Anterior cingulate cortex (tissue), 58 donors: ENCODE measurements at places on chromosomes 2 and 18.

DNA sequence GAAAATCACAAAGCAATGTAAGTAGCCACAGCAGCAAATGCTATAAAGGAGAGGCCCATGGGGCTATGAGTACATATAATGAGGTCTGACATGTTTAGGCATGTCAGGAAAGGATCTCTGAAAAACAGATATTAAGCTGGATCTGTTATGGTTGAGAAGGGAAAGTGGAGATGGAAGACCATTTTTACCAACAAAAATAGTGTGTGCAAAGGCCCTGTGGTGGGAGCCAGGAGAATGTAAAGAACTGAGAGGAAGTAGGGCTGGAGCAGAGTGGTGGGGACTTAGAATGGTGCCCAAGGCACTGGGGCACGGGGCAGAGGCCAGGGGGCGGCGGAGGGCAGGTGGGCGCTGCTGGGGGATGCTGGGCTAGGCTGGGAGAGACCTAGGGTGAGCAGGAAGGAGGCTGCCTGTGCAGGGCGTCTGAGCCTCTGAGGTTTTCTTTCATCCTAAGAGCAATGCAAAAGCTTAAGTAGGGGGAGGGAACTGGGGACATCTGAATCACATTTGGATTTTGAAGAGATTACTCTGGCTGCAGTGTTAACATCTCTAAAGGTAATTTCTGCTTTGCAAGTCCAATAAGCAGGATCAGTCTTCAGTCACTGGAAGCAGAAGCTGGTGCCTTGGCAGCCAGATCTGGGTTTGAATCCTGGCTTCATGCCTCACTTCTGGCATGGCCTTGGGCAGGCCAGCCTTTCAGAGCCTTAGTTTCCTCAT is 4.9 kb upstream of the AGFG1 start:
- no peak for DNase-seq

GRCh38 chr18:49169037-49169521 is 218.3 kb upstream of the SMAD7 start:
- DNase-seq: no peak

DNA sequence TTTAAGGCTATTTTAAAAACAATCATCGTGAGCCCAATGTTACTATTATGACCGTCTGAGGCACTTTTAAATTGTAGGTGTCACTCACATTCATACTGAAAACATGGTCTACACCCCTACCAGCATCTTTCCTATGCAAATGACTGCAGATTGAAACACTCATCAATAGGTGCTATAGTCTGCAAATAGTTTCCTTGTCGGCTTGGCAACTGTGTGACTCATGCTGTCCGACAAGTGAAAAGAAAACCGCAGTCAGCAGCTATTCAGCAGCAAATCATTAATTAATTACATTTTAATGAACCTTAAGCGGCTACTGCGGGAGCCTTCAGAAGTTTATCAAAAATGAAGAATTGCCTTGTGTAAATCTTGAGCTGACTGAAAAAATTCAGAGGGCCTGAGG is 134.4 kb downstream of the FIGN start:
- no peak for DNase-seq

DNA sequence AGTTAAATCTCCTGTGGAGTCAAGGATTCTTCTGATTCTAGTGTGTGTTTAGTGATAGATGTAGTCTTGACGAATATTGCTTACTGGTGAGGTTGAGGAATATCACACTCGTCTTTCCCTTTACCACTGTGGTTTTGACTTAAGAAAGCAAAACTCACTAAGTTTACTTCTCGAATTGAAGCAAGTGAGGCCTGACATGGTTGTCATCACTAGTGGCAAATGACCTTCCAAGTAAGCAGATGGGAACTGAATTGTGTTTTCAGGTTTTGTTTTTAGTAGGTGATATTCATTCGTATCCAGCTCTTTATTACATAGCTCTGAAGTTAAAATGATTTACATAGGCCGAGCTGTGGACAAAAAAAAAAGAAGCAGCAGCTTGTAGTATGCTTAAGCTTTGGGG is 20.6 kb upstream of the DSG4 start:
- no peak for DNase-seq

GRCh38 chr2:1011006-1011405 is 60.4 kb downstream of the SNTG2 start:
- DNase-seq: no peak

DNA sequence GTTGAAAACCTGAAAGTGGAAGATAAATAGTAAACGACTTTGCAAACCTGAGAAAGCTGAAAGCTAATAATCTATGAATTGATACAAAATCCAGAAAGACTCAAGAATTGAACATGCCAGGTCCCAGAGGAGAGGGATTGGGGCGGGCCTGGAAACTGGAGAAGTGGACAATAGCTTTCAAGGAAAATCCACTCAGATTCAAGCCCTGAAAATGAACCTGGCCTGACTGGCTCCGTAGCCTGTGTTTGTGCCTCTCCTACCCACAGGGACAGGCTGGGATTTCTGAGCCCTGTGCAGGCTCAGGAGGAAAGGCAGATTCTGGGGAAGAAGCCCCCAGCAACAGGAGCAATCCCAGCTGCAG is 274.8 kb upstream of the HS6ST1 start:
- no peak for DNase-seq

DNA sequence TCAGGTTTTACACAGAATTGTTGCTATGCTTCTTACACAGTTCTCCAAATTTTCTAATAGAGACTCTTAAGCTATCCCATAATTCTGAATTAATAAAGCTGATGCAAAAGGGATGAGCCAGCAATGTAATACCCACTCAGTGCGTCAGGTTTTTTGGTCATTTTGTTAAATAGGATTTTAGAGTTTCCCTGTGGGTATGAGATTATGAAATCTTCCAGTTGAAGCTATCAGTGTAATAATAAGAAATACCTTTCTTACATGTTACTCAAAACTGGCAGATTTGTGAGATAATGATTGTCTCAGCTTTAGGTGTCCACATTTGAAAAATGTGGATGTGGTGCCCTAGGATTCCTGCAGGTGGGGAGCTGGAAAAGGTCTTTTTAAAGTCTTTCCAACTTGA is 44.5 kb downstream of the SOCS6 start:
- DNase-seq: no peak

- no peak for DNase-seq
These were observed 1579.0 kb upstream of the NXPH2 start for GRCh38 chr2:140359056-140359771.

GRCh38 chr18:70464343-70465114 is 175.7 kb downstream of the SOCS6 start:
- DNase-seq: peak; percentile 39

DNA sequence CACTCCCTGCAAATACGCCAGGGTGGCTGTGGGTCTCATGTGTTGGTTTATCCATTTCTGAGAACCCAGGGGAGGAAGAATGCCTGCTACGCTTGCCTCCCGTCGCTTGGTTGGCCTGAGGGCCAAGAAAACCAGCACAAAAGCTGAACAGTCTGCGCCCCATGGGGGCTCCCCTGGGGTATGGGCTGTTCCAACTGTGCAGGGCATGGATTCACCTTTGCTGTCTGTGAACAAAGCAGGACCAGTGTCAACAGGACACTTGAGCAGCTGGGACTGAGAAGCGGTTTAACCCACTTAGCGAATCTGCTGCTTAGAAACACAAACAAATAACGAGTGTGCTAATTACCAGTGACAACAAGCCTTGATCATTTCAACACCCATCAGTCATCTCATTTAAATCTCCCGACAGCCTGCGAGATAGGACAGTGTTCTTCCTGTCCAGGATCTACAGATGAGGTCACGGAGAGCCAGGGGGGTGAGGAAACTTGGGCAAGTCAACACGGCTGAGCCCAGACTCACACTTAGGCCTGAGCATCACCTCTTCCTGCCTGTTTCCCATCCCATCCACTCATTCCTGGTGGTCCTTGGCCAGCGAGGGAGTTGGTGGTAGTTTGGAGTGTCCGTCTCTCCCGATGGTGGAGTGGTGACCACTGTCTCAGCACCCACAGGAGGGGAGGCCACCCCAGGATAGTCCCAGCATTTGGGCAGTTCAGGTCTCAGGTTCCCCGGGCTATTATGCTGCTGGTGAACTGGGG is 111.6 kb upstream of the HAAO start:
- DNase-seq: no peak

DNA sequence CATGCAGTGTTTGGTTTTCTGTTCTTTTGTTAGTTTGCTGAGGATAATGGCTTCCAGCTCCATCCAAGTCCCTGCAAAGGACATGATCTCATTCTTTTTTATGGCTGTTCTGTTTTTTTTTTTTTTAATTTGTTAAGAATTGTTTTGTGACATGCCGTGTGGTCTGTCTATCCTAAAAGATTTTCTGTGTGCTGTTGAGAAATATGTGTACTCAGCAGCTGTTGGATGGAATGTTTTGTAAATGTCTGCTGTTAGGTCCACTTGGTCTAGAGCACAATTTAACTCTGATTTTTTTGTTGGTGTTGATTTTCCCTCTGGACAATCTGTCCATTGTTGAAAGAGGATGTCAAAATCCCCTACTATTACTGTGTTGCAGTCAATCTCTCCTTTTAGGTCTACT is 80.4 kb upstream of the WDR75 start:
- DNase-seq: no peak

- no peak for DNase-seq
These were observed 217.6 kb upstream of the FIGN start for GRCh38 chr2:163953390-163953907.

DNA sequence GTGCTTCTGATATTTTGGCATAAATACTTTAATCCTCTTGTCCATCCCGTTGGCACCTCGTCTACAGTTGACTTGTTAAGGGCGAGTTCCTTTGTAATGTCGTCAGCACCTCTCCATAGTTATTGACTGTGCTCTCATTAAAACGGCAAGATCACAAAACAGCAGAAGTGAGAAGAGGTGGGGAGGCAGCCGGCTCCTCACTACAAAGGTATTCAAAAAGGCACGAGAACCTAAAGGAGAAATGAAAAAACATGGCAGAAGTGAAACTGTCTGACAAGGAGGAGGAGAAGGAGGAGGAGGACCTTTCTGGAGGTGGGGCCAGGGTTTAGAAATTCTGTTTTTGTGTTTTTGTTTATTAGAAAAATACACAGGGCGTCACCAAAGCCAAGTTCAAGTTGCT is 235.6 kb downstream of the BCL11A start:
- DNase-seq: no peak

DNA sequence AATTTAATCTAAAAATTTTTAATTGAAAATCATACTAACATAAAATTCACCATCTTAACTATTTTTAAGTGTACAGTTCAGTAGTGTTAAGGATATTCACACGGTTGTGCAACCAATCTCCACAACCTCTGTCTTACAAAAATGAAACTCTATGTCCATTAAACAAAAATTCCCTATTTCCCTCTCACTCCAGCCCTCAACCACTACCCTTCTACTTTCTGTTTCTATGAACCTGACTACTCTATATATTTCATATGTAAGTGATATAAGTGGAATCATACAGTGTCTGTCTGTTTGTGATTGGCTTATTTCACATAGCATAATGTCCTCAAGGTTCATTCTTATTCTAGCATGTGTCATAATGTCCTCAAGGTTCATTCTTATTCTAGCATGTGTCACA is 34.3 kb upstream of the OSBPL6 start:
- DNase-seq: no peak

- DNase-seq: no peak
These were observed 73.2 kb upstream of the NETO1 start for GRCh38 chr18:72940986-72941385.

DNA sequence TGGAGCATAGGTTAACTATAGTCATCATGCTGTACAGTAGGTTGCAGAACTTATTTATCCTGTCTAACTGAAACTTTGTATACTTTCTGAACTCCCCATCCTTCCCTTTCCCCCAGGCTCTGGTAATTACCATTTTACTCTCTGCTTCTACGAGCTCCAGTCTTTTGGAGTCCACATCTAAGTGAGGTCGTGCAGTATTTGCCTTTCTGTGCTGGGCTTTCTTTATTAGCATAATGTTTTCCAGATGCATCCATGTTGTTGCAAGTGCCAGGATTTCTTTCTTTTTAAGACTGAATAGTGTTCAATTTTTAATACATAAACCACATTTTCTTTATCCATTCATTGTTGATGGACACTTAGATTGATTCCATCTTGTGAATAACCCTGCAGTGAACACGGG is 464.1 kb downstream of the TGIF1 start:
- DNase-seq: no peak

DNA sequence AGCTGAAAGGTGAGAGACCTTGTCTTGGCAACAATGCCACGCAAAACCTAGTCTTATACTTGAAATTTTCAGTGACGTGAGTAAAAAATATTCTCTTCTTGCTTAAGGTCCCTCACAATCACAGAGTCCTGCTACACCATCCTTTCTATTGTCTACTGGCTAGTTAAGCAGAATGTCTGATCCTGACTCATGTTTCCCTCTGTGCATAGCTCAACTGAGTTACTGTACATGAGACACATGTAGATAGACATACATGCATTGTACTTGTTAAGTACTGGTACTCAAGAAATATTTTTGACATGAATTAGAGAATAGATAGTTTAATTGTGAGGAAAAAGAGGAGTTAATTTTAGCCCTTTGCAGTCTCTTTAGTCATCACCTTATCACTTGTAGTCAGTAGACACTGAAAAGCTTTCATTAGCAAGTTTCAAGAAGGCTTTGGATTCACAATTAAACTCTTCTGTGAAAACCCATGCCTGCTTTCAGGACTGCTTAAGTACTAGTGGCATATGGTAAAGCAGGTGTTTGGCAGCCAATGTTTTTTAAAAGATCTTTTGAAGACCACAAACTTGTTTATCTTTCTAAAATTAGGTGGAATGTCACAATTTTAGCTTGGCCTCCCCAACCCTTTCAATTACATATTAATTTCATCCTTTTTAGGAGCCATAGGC is 158.7 kb upstream of the CCDC150 start:
- no peak for DNase-seq

DNA sequence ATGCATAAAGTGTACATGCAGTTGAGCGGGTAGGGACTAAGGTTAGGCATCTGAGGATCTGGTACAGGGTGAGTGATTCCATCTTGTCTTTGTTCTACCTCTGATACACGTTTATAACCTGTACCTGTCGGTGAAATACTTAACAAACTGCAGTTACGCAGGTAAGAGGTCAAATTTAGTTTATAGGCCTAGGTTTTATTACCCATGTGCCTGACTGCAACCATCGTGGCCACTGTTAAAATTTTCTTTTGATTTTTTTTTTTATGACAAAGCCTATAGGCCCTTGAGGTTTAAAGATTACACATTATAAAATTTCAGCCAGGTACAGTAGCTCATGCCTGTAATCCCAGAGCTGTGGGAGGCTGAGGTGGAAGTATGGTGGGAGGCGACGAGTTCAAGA is 15.4 kb upstream of the HNMT start:
- DNase-seq: no peak

- DNase-seq: no peak
These were observed 89.5 kb downstream of the RTP5 start for GRCh38 chr2:241958818-241959545.

- no peak for DNase-seq
These were observed 269.4 kb downstream of the GBX2 start for GRCh38 chr2:235898766-235899165.
